ENCODE measurements at places on chromosomes 5 and 9.

DNA sequence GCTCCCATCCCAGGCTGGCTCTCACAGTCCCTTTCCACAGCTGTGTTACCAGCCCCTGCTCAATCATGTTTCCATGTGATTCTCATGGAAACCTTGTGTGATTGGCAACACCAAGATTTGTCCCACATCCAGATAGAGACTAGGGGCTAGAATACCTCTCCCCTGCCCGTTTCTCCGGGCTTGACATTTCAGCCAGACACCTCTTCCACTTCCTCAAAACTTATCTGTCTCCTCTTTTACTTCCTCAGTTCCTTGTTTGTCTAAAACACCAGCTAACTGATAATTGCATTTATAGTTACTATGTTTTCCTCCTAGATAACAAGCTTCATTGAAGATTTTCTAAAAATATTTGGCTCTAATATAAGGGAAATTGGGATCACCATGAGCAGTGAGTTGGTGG, 16.6 kb upstream of the KCNMB1 start:
- DNase-seq: no peak

- DNase-seq: no peak
These were observed 123.5 kb downstream of the CTNND2 start for GRCh38 chr5:11780641-11781345.

DNA sequence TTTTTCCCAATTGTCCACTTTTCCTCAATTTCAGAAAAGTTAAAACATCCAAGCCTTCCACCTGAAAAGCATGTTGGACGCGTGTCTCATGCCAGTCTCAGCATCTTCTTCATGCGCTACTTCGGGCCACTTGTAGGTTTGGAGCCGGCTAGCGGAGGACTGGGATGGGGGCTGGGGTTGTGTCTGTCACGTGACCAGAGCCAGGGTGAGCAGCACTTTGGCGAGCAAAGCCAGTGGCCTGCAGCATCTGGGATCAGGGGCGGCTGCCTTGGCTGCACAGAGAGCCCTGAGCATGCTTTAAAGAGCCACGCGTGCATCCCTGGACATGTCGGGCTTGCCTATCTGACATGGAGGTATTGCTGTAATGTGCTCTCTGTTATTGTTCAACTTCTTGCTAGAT, 41.2 kb downstream of the SLC6A3 start:
- no peak for DNase-seq

DNA sequence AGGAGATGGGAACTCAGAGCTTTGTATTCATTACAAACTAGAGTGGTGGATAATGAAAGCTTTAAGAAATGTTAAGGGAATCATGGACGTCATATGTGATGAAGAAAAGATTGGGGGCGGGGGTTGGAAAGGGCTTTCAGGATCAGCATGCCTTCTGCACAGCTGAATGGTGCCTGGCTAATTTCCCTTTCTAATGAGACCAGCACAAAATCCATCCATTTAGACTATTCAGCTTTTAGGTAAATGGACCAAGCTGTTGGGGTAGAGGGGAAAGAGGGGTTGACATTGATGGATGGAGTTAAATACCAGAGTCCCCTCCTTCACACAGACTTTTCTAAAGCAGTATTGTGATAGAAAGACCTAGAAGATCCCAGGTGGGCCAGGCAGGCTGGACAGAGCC, 737.9 kb upstream of the WWC1 start:
- no peak for DNase-seq

DNA sequence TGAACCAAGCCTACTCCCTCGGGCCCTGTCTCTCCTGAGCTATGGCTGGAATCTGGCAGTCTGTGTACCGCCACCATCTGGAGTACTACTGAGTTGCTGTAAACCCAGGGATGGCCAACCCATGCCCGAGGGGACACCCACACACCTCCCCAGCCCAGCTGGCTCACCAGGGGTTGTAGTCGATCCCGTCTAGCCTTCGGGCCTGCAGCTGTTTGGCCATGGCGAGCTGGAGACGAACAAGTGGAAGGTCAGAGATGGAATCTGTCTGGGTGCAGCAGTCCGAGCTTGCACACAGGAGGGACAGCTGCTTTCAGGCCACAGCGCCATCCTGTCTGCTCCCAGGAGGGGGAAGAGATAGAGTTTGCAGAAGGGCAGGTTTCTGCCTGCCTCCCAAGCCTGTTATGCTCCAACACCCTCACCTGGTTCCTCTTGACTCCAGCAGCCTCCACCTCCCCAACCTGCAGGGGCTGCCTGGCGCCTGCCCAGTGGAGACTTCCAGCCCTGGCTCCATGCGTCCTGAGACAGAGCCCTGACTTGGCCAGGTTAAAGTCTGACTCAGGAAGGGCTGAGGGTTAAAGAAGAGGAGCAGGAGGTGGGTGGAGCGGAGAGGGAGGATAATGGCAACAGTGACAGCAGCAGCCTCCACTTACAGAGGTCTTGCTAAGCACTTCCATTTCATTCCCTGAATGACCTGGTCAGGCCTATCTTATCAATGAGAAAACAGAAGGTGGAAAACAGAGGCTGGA, 15.8 kb upstream of the SPOUT1 start:
- DNase-seq: no peak

GRCh38 chr9:99626426-99626825, 195.3 kb upstream of the NR4A3 start:
- no peak for DNase-seq

- DNase-seq: no peak
These were observed 85.8 kb downstream of the GPBP1 start for GRCh38 chr5:57259704-57260103.

- no peak for DNase-seq
These were observed 24.1 kb downstream of the S1PR3 start for GRCh38 chr9:89015336-89015735.

DNA sequence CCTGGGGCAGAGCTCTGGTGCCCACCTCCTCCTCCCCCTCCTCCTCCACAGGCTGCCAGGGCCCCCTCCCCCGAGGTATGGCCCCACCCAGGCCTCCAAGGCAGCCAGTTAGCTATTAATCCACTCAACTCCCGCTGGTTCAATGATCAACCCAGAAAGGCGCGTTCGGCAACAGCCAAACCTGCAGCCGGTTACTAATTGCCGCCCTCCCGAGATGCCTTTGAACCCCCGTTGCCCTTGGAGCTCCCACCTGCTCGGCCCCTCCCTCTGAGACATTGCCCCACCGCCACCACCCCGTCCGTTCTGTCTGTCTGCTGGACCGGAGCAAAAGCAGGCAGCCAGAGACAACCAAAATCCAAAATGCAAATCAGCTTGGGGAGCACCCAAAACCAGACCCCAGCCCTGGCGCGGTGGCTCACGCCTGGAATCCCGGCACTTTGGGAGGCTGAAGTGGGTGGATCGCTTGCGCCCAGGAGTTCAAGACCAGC, 25.8 kb downstream of the NOTCH1 start:
- DNase-seq: no peak

GRCh38 chr9:134548185-134548584, 93.4 kb upstream of the COL5A1 start:
- DNase-seq: no peak

DNA sequence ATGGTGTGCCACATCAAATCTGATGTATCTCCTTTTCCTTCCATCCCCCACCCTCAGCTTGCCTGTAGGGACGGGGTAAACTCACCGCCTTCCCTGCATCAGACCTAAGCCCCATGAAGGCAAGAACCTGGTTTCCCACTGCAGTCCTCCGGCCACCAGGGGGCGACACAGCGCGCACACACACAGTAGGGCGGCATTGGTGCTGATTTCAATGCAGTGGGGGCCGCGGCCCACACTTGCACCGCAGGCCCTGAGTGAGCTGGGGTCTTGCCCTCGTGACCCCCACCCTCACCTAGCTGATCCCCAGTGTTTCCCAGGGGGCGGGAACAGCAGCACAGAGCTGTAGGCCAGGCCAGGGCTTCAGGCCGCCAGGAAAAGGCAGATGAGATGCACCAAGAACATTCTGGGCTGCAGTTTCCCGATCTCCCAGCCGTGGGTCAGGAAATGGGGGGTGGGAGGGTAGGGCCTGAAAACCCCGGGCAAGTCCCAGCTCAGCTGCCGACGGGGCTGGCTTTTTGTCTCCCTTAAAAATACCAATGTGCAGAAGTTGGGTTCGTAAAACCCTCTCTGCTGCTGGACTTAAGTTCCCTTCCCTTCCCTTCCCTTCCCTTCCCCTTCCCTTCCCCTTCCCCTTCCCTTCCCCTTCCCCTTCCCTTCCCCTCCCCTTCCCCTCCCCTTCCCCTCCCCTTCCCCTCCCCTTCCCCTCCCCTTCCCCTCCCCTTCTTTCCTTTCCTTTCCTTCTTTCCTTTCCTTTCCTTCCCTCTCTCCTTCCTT, 19.5 kb downstream of the FAM163B start:
- no peak for DNase-seq

GRCh38 chr5:129377504-129377903, 82.6 kb upstream of the ADAMTS19 start:
- peak; percentile 21 for DNase-seq

DNA sequence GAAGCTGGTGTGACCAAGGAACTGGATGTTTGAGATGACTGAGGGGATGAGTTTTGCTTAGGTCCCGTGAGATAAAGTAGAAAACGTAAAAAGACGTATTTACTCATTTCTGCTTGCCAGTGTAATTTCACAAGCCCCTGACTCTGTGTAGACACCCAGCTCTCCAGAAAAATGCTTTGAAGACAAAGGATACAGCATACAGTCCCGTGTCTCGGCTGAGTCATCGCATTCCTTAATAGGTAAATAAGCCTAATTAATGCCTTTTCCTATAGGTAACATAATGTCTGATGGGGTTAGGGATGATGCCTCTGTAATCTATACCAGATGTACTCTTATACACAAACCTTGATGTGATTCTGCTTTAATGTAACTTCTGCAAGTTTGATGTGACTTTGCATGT, 20.2 kb downstream of the S100Z start:
- DNase-seq: no peak

DNA sequence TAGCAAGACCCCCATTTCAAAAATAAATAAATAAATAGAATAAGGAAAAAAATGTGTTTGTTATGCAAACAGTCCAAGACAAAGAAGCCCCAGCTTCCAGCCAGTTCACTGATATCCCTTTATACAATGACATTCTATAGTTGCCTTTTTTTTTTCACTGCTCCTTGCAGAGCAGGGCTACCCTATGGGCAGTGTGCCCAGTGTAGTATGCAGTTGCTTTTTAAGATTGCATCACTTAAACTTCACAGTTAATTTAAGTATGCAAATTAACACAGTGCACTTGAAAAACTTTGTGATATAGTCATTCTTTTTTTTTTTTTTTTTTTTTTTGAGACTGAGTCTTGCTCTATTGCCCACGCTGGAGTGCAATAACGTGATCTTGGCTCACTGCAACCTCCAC, 40.8 kb upstream of the ARRDC3 start:
- no peak for DNase-seq

DNA sequence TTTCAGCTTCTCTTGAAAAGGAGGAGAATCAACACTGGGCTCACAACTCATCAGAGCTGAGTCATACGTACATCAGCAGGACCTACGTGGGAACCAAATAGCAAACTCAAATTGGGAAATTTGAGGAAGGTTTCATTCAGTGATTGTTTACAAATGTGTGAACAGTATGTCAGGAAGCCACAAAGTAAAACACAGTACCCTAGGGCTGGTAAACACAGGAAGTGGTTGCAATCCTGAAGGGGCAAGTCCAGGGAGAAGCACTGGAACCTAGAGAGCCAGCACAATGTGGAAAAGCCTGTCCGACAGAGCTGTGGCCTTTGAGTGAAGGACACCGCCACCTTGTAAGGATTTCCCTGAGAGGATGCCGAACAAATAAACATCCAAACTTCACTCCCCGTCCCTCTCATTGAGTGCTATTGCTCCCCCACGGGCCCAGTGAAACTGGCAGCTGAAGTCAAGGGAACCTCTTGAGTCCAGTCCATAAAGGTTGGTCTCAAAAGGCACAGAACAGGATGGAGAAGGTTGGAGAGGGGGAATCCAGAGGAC, 26.7 kb upstream of the RICTOR start:
- no peak for DNase-seq

GRCh38 chr5:80622756-80623155, 31.7 kb upstream of the MSH3 start:
- DNase-seq: no peak

GRCh38 chr5:98416541-98416940, 356.9 kb upstream of the RGMB start:
- DNase-seq: no peak

DNA sequence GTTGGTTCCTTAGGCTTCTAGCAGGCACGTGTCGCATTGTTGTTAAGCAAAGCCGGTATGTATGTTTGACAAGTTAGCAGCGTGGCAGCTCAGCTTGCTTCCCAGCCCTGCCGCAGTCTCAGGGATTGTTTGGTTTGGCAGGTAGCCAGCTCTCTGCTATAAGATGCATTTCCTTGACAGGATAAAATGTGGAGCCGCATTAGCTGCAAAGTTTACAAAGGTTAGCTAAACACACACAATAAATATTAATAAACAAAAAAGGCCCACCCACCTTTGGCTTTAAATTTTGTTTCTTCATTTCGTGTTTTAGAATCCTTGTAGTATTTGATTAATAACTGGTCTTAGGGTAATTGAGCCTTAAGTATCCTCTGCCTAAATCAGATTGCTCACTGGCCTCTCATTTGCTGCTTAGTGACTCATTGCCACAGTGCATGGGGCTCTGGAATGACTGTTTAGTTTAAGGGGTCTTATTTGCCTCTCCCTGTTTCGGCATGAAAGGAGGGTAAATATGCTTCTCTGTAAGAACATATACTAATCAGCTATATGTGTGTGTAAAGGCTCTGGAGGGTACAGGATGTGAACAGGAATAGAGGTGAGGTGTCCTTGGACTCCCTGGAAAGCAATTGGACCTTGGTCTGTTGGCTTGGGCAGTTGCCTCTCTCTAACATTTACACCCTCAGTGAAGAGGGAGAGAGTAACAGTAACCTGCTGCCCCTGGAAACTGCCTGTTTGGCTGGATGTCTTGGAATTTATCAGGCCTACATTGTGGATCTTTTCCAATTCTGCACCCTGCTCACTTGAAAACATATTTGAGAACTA, 122.0 kb downstream of the GDNF start:
- no peak for DNase-seq

DNA sequence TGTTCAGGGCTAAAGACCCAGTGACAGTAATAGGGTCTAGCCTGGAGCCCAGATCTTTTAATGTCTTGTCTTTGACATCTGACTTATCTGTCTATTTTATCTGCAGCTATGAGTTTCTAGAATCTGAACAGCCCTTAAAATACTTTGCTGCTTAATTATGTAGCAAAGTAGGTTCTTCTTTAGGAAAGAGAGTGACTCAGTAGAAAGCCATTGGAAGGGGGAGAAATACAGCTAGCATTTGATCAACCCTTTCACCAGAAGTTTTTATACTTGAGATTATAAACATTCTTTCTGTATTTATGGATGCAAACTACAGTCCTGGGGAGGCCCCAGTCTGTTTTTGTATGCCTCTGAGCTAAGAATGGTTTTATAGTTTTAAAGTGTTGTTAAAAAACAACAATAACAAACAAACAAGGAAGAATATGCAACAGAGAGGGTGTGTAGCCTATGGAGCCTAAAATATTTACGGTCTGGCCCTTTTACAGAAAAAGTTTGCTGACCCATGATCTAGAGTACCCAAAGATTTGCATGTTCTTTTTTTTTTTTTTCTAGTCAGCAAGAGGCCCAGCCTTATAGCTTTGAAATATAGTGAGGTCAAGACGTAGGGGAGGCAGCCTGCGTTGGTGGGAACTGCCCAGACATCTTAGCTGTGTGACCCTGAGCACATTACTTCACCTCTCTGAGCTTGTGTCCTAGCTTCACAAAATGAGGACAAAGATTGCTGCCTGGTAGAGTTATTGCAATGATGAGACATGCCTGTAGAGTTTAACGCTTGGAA, 9.7 kb downstream of the GSN start:
- no peak for DNase-seq

GRCh38 chr5:149414405-149415065, 35.4 kb upstream of the IL17B start:
- no peak for DNase-seq

GRCh38 chr9:134035041-134036039, 10.1 kb downstream of the BRD3OS start:
- no peak for DNase-seq

- no peak for DNase-seq
These were observed 352.1 kb upstream of the KIF2A start for GRCh38 chr5:61953913-61954312.
